NCI-H69 (cell line): ENCODE measurements at places on chromosomes 6 and 20.
A peak's percentile ranks its signal among the peaks of the same experiment; 100 is the strongest.

DNA sequence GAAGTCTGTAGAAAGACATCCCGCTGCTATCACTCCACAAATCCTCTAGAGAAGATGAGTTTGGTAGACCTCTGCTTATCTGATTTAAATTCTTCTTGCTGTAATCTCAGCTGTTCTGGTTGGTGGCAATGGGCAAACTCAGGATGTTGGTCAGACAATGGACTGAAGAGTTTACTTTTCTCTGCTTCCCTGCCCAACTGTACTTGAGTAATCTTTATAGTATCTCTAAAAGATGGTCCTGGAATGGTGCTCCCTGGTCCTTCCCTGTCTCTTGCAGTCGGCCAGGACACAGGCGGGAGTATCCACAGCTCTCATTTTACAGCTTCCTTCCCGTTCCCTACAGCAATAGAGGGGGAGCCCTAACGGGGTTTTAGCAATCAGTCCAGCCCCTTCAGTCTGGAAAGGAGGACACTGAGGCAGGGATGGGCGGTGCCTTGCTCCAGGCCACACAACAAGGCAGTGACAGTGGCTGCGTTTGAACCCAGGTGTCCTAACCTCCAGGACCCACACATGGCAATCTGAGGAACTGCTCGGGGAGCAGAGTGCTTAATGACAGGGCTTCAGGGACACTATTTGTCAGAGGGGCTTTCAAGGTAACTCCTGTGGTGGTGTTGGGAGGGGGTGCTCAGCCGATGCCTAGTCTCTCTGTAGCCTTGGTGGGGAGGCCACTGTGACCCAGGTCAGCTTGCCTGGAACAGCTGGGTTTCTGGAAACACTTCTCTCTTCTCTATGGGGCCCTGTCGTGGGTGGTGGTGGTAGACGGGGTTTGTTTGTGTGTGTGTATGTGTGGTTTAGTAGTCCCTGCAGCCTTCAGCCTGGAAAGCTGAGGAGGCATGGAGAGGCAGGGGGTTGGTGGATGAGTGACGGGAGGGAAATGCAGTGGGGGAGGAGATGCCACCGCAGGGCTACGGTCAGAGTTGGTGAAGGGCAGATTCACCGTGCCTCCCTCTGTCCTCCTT, 9.5 kb upstream of the VEGFA start:
- no peak for DNase-seq

- no peak for DNase-seq
These were observed 2.4 kb downstream of the LRRN4 start for GRCh38 chr20:6051505-6051904.

DNA sequence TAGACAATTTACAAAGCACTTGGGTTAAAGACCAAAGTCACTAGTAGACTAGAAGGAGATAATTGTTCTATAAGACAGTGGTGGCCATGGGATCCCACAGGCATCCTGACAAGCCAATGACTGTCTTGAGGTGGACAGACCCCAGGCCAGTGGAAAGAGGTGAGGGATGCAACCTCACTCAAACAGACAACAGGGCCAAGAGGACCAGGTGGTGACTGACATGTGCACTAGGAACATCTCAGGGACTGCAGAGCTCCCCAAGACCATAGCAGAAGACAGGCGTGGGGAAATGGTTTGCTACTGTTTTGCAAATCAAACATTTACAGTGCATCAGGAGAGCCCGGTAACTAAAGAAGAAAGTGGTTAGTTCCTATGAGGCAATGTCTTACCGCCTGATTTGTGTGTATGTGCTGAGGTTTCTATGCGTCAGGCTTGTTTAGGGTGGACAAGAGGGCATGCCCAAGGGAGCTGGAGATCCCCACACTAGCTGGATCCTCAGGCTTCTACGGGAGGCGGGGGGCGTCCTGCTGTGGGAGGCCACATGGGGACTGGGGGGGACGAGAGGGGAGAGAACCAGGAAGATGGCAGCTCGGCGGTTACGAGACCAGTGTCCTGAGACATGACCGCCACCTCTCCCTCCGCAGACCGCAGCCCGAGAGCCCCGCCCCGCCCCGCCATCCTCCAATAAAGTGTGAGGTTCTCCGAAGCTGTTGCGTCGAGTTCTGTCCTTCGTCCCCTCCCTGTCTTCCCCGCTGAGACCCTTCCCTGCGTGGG, 623 bp upstream of the MRPS26 start:
- peak; percentile 96 for DNase-seq

GRCh38 chr6:32397252-32397920, 9.6 kb downstream of the BTNL2 start:
- no peak for DNase-seq

DNA sequence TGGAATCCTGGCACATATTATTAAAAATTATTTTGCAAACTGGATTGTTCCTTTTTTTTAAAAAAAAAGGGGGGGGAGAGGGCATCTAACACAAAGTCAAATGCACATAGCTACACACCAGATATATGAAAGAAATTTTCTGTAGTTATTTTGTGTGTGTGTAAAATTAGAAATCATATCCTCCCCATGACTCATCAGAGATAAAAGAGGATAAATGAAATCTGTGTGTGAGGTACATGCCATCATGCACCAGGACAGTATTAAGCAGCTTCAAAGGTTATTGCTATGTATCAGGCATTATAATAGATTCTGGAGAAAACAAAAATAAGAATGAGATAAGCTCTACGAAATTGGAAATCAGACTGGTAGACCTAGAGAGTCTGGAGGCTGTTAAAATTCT, 5.2 kb downstream of the BTBD9 start:
- no peak for DNase-seq

- peak; percentile 58 for DNase-seq
These were observed 64.2 kb upstream of the SLC35B3 start for GRCh38 chr6:8499540-8499939.

- DNase-seq, result no peak
These were observed 146.5 kb upstream of the ZNF217 start for GRCh38 chr20:53739799-53740785.

- DNase-seq, result peak; percentile 63
These were observed 32.1 kb upstream of the CENPW start for GRCh38 chr6:126307849-126308248.

DNA sequence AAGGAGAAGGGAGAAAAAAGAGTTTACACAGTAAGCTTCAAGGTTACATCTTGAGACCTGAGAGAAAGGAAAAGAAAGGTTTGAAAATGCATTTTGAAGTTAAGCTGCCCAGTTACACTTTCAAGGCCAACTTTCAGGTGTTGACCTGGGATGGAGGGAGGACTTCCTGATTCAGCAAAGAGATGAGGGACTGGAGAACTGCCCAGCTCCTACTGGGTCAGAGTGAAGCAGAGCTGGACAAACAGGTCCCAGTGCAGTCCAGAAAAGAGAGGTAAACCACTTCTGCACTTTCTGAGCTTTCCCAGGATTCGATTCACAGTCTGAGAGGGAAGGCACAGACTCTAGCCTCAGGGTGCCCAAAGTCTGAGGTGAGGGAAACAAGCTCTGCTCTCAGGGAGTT, 6.0 kb upstream of the TJAP1 start:
- no peak for DNase-seq

DNA sequence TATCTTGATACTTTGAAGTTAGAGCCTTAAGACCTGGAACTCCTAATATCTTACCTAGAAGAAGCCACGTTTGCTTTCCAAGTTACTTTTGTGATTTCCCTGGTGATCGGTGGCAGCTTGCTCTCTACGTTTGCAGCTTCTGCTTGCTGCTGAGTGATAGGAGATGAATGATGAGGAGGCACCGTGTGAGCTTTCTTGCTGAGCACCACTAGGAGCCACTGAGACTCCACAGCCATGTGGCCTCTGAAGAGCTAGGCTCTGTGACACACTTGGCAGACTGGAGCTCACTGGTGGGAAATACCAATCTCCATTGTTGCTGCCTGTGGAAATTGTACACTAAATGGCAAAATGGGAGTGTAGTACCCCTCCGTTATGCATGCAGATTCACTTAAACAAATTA, 161.8 kb downstream of the IBTK start:
- DNase-seq, result peak; percentile 18

DNA sequence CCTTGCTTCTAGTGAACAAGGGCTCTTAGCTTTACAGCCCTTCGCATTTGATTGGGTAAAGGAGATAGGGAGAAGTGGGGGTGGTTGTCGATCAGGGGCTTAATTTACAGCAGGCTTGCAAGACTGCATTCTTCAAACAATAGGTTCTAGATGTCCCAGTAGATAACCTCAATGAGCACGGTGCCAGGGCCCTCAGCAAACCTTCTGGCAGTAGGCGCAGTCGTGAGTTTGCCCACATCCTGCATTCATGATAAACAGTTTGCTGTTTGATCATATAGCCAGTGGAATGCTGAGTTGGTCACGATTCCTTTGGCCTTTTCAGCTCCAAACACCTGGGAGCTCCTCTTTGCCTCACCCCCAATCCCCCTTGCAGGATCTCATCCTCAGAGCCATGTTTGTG, 27.5 kb downstream of the SUN5 start:
- DNase-seq, result no peak

DNA sequence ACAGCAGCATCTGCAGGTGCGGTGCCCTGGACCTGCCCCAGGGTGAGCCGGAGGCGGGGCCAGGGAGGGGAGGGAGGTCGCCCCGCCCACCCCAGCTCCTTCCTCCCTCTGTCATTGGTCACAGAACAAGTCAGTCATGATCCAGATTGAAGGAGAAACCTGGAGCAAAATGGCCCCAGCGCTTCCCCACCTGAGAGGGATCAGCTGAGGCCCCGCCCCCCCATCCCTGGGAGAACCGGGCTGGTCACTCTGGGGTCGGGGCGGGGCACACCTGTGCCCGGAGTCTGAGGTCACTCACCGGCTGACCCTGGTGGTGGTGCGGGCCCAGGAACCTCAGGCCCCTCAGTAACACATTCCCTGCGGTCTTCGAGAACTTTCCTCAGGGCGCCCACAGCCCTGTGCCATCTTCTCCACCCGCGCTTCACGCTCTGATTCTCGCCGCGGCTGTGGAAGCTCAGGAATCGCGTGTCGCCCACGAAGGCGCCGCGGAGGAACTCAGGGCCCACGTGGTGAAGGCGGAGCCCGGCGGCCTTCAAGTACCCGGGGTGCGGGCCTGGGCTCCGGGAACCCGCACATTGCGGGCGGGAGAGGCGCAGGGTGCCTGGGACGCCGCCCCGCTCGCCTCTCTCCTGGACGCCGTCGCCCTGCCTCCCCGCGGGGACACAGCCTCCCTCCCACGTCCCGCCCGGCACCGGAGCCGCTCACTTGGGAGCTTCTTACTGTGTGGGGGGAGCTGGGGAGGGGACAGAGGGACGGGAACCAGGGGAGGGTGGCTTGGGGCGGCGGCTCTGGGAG, 36.4 kb upstream of the HLA-C start:
- DNase-seq, result no peak

DNA sequence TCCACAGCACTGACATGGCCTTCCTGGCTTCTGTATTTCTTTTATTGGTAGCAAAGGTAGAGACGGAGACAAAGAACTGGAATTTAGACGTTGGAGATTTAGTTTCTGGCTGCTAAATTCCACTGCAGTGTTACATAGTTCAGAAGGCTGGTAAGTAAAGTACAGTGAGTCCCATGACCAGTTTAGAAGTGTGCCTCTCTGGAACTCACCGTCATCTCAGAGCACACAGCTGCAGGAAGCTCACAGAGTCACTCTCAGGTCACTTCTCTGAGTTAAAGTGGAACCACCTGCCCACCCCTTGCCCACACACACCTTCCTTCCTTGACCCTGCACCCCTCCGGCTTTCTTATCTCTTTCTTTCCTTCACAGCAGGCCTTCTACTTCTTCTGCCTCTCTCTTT, 19.6 kb upstream of the BMP6 start:
- DNase-seq, result no peak

DNA sequence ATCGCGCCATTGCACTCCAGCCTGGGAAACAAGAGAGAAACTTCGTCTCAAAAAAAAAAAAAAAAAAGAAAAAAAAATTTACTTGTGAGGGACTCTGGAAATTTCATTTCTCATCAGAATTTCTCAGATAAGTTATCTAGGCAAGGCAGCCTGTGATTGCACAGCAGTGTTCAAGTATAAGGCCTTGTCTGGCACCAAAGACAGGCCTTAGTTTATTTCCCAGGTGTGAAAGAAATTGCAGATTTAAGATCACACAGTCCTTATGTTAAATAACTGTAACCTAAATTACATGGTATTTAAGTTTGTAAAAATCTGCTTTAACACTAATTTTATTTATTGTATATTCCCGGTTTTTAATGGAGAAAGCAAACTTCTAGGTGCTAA, 34.8 kb downstream of the HFE start:
- DNase-seq, result no peak

- DNase-seq, result no peak
These were observed 4.4 kb downstream of the TUBB1 start for GRCh38 chr20:59023616-59024015.

GRCh38 chr6:2624177-2624576, 126.5 kb downstream of the MYLK4 start:
- no peak for DNase-seq

GRCh38 chr20:32125506-32125905, 16.0 kb downstream of the TM9SF4 start:
- no peak for DNase-seq

DNA sequence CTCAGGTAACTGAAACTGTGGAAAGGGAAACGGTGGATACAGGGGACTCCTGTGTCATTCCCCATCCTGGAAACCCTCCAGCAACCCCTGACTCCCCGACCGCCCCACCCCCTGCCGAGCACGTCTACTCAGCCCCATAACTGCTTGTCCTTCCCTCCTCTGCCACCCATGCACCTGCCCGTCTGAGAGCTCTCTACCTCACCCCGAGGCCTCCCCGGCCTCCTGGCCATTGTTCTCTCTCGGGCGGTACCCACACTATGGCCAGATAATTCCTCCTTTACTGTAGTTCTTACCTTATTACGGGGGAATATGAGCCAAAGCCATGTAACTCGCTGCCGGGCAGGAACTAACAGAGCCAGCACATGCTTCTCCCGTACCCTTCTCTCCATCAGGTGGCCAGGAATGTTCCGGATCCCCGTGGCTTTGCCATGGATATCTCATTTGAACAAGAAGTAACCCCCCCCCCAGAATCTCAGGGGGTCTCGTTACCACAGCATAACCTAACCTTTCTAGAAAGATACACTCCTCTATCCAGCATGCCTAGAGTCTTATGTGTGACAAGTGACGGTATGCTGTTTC, 4.8 kb upstream of the IRF4 start:
- no peak for DNase-seq

DNA sequence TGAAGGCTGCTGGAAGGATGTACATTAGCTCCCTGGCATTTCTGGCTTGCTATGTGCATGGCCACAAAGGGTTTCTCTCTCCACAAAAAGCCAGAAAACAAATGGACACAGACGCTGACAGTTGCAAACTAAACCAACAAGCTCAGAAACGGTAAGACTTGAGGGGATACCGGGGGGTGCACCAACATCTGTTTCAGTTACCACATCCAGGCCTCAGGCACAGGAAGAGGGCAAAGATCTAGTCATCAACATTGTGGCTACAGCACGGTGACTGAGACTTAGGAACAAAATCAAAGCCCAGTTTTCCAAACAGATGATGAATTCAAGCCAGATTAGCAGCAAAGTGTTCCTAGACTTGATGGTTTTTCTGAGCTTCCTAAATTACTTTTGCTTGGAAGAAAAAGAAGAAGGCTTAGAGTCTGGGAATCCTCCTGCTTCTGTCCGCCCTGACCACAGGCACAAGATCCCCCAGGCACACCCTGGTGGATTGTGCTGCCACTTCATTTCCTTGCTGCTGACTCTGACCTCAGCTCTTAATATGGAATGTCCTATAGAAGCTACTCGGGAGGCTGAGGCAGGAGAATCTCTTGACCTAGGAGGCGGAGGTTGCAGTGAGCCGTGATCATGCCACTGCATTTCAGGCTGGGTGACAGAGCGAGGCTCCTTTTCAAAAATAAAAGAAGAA, 54.2 kb upstream of the ADGRF1 start:
- no peak for DNase-seq

GRCh38 chr6:10000551-10000950, 414.3 kb downstream of the TFAP2A start:
- no peak for DNase-seq

- peak; percentile 60 for DNase-seq
These were observed 34.0 kb upstream of the FOXO3 start for GRCh38 chr6:108526739-108527174.
